Putamen (tissue), 1 donor: ENCODE measurements at places on chromosomes 5 and 9.

DNA sequence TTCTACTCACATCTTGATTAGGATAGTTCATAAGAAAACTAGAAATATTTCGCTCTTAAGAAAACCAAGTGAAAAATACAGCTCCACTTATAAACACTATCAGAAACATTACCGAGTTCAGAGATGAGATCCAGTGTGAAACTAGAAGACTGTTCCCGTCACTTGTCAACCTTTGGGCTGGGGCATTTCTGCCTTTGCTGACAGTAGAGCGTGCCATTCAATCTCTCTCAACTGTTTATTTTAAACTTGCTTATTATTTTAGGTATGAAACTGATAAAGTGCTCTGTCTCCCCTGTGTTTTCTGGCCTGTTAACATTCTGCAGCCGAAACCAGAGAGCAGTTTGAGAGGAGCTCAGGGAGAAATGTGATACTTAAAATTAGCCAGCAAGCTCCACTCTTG lies 16.7 kb downstream of the MRRF start:
- DNase-seq = no peak

GRCh38 chr5:113682497-113683136 lies 169.1 kb downstream of the YTHDC2 start:
- no peak for DNase-seq

DNA sequence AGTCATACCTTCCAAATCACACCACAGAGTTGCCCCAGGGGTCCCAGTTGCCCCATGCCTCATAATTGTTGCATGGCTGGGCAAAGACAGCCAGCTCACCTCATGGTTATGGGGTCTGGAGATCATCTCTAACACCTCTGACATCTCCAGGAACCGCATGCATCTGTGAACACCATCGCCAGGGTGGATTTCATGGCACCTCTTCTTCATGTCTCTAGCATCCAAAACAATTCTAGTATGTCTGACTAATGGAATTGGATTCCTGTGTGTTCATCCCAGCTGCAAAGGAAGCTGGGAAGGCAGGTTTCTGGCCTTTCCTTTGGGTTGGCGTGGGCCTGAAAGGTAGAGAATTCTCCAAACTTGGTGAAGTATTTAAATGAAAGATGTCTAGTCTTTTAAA lies 122.3 kb upstream of the ABCA1 start:
- DNase-seq = no peak

GRCh38 chr5:78705826-78706225 lies 57.3 kb upstream of the LHFPL2 start:
- no peak for DNase-seq

GRCh38 chr9:84947412-84947972 lies 278.0 kb downstream of the NTRK2 start:
- DNase-seq = no peak

GRCh38 chr5:16178745-16179372 lies 732 bp downstream of the MARCHF11 start:
- peak; percentile 24 for DNase-seq

- no peak for DNase-seq
Observed at GRCh38 chr5:105088961-105089360, 1526.4 kb upstream of the NUDT12 start.

GRCh38 chr9:136345281-136346156 lies 18.0 kb downstream of the DNLZ start:
- peak; percentile 90 for DNase-seq

GRCh38 chr9:90107040-90107725 lies 502.4 kb downstream of the GADD45G start:
- no peak for DNase-seq

GRCh38 chr9:29701559-29701958 lies 2128.3 kb upstream of the C9orf72 start:
- no peak for DNase-seq

DNA sequence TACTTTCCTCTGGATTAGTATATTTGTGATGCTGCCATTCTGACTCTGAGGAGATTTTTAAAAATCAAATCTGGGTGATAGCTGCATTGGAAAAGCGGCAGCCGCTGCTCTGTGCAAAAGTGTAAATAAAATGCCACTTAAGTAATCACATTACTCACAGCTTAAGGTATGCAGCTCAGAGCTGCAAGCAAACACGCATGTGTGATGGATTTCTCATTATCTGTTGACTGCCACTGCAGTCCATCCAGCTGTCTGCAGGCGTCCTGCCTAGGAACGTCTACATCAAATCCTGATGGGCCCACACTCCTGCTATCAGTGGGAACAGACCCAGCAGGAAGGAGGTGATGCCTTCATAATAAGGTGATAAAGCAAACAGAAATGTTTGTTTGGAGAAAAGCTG lies 216.9 kb downstream of the SPOCK1 start:
- no peak for DNase-seq

GRCh38 chr5:5816960-5817359 lies 394.5 kb downstream of the ICE1 start:
- no peak for DNase-seq

DNA sequence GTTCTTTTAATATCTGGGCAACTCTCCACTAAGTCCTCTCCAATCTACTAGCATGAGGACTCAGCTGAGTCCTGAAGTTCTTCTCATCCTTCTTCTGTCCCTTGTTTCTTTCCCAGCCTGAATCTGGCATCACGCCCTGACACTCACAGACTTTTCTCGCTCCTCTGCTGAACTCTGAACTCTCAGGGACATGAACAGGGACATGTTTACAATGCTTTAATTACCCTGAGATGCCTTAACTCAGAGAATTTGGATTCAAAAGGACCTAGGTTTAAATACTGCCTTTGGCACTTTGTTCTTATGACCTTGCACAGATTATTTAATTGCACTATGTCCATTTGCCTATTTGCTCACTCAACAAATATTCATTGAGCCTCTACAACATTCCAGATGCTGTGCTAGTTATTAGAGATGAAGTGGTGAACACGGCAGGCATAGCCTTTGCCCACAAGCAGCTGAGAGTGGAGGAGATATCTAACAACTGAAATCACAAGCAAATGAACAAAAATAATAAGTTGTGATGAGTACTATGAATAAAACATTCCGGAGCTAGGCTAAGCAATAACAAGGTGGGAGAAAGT lies 106.0 kb downstream of the ADRB2 start:
- DNase-seq = no peak

DNA sequence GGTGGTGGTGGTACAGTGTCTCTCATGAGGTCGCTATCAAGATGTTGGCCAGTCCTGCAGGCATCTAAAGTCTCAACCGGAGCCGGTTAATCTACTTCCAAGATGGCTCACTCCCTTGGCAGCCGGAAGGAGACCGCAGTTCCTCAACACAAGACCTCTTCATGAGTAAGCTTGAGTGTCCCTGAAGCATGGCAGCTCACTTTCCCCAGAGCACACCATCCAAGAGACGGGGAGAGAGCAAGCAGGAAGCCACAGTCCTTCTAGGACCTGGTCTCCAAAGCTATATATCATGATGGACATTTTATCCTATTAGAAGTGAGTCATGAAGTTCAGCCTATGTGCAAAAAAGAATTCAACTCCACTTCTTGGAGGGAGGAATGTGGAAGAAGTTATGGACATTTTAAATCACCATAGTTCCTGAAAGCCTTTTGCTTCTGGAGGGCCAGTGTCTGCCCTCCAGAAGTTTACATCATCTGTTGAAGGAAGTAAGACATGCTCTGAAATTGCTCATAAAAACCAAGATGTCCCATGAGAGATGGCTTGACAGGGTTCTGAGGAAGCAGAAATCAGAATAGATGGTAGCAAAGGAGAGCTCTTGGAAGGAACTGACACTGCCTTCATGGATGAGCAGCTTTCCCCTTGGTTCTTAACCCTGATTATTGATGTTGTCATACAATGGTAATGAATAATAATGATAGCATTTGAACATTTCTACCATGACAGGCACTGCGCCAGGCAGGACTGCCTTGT lies 21.3 kb downstream of the GALNT10 start:
- no peak for DNase-seq

- DNase-seq = no peak
Observed at GRCh38 chr9:17764306-17764705, 185.4 kb downstream of the SH3GL2 start.

- no peak for DNase-seq
Observed at GRCh38 chr5:40914835-40915234, 5.5 kb downstream of the C7 start.

GRCh38 chr9:134375430-134376385 lies 49.5 kb downstream of the RXRA start:
- no peak for DNase-seq

DNA sequence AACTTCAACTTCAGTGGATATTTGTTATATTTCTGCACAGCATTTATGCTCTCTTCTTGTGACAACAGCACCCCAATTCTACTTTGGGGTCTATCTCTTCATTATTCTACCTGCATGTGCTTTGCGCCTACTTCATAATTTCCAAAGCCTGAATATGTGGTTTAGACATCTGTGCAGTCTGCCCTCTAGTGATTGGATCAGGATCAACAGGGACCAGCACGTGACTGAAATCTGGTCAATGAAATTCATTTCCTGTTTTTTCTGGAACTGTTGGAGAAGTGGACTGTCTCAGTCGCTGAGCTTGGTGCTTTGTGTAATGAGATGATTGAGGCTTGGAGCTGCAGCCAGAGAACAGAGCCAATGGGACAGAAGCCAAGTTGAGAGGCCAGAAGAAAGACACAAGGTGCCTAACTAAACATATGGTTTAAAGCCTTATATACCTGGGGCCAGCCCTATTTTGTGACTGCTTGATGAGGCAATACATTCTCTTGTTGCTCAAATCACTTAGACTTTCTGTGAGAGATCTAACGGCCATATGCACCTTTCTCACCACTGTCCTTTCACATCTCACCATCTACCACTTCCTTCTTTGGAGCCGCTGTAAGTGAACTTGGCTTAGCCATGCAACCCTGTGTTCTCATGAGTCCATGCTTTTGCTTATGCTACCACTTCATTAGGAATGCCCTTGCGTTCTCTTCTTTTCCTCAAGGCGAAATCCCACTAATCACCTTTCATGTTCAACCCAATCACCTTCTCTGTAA lies 68.8 kb upstream of the PPP2R2B start:
- DNase-seq = no peak

DNA sequence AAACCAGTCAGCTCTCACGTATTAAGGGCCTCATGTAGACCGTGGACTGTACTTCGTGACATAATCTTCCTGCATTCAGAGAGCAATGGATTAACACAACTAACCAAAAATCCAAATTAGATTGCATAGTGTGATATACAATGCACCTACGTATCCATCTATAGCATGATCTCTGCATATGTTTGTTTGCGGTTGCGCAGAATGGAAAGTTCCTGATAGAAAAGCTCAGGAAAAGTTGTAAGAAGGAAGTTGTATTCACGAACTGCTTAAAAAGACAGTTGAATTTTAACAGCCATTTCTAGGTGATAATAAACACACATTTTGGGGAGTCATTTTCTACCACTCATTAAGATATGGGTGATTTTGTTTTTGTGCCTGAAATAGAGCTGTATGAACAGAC lies 869.0 kb downstream of the TLE4 start:
- no peak for DNase-seq

DNA sequence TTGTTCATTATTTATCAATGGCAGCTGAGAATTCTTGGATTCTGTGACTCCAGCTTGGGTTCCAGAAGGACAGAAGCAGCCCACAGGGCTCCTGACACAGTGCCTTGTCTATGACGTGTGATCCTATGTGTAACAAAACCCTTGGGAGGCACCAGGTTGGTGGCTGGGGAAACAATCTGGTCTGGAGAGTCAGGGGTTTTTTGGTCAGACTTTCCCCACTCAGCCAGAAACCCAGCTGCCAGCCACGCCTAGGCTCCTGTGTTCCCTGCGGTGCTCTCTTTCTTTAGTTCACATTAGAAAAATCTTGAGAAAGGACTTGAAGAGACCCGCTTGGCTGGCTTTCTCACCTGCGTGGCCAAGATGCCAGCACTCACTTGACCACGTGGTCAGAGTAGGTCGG lies 15.5 kb upstream of the ZBED3 start:
- no peak for DNase-seq

DNA sequence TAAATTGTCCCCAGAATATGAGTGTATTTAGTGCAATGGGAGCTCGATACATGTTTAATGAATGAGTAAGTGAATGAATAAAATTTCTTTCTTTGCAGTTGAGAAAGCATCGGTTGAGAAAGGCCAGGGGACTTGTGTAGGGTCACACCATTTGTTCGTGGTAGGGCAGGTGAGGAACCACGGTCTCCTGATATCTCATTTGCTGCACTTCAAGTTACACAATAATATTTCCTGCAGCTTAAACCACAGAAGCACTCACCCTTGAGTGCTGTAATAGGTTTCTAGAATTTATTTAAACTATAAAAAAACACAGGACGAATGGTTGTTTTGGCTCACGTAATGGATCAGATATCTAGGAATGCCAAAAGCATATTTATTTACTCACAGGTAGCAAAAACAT lies 429.8 kb downstream of the SPATA31D1 start:
- no peak for DNase-seq

GRCh38 chr9:125987420-125987819 lies 240.2 kb downstream of the PBX3 start:
- no peak for DNase-seq

GRCh38 chr9:111743275-111743674 lies 51.5 kb downstream of the SHOC1 start:
- no peak for DNase-seq

DNA sequence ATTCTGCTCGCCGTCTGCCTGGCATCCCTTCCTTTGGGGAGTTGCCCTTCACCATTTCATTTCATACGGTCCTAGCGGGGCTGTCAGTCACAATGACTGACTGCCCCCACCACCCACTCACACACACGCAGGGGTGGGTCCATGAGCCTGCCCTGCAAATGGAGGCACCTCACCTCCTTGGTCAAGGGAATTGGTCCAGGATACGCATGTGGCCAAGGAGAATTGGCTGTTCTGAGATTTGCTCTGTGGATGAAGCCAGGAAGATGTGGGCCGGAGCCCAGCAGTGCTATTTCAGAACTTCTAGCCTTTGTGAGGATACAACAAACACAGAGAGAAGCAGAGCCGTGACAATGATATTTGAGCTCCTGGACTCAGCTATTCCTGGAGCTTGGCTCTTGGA lies 17.0 kb downstream of the C1QTNF2 start:
- DNase-seq = peak; percentile 53

- no peak for DNase-seq
Observed at GRCh38 chr5:61866930-61867329, 439.1 kb upstream of the KIF2A start.

DNA sequence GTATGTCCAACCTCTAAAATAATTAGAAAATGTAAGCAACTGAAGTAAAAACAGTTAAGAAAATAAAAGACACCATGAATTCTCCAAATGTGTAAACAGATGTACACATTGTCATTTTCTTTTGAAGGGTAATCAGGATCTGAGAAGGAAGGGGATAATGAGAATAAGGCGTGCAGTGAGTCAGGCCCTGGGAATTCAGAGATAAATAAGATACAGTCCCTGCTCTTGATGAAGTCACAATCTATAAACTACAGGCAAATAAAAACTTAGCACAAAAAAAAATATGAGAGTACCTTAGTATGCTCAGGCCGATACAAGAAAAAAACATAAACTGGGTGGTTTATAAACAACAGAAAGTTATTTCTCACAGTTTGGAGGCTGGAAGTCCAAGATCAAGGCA lies 315.3 kb downstream of the DNAH5 start:
- DNase-seq = no peak

DNA sequence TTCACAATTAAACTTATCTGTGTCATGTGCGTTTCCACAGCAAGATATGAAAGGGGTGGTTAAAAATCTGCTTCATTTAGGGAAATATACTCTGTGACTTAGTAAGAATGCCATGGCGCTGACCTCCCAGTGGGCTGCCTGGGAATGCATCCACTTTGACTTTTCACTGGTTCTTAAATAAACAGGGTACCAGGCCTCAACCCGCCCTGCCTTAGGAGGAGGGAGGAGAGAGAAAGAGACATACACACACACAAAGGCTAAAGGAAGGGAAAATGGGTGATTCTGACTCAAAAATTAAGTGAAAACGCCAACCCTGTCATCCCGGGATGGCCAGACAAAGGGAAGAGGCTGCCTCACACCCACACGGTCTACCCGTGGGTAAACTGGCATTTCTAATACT lies 122.1 kb downstream of the EBF1 start:
- no peak for DNase-seq
